ENCODE measurements at places on chromosomes 3 and 15.

- no peak for DNase-seq
Observed at GRCh38 chr3:187291512-187292132, at the start of gene MASP1. Gene MASP1 (minus strand): TSS chr3:187291737. CDS start chr3:187291632, 105 bp downstream.

GRCh38 chr3:165339753-165340152 lies 143.6 kb upstream of the SLITRK3 start:
- DNase-seq: no peak

DNA sequence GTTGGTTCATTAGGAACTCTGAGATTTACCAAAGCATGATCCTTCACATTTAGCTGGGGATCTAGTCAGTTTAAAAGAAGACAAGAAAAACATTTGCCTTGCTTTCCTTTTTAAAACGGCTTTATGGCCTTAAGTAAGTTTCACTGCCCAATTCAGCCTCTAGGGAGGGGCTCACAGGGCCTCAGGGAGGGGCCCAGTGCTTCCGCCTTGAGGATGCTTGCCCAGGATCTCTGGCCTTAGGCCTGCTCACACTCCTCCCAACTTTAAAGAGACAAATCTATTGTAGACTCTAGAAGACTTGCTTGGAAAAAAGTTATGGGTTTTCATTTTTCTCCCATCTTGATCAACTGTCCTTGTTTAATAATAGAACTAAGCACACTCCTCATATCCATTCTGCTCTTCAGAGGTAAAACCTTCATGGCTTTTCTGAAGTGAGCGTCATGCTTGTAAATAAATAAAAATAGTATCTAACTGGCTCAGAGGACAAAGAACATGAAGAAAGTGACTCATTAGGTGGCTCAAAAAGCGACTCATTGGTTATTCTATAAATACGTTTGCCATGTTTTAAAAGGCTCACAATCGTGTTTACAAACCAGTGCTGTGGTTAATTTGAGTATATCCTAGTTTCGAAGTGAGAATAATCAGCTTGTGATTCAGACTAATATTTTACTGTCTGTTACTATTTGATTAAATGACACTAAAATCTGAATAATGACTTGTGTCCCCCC lies 13.7 kb downstream of the PDHB start:
- no peak for DNase-seq

DNA sequence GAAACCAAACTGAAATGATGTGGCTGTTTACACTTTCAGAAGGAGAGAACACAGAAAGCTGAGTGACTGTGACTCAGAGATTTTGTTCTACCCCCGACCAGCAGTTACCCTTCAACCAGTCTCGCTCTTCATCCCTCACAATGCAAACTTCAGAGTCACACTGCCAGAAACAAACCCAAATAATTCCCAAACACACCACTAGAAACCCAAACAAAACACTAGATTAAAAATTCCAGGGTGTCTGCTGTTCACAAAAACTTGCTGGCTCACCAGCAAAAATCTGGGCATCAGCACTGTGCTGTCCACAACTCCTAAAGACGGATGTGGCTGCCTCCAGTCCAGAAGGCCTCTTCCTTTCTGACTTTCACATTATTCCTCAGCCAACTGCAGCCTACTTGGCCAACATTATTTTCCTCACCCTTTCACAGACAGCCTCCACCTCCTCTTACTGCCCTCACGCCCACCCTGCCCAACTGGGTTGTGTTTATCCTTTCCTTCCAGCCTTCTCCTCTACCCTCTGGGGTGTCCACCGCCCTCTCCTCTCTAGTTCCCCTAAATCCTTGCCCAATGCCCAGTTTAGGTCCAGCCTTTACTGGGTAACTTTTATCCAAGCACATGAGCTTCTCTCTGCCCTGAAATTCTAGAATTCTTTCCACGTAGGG lies 71.4 kb downstream of the MECOM start:
- no peak for DNase-seq

DNA sequence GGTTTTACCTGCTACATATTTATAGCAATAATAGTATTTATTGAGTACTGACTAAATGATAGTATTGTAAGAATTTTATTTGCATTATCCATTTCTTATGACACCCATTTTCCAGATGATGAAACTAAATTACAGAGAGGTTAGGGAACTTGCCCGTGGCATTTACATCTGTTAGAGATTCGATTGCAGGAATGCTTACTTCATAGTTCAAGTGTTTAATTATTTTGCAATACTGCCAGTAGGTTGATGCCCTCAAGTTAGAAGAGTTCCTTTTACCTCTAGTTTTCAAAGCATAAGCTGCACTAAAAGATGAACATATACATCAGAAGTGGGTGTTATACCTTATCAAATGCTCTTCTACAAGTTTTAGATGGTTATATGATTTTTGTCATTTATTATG lies 362.8 kb upstream of the RGMA start:
- DNase-seq: no peak

GRCh38 chr15:97012986-97013385 lies 682.5 kb downstream of the NR2F2 start:
- DNase-seq: no peak

DNA sequence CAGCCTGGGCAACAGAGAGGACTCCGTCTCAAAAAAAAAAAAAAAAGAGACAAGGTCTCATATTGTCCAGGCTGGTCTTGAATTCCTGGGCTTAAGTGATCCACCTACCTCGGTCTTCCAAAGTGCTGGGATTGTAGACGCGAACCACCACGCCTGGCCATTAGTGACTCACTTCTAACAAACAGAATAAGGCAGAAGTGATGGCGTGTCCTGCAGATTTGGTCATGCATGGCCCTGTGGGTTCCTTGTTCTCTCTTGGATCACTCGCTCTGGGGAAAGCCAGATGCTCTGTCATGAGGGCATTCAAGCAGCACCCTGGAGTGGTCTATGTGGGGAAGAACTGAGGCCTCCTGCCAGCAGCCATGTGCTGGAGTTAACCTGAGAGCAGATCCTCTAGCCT lies 27.4 kb upstream of the TJP1 start:
- no peak for DNase-seq

Measured in stimulated activated CD4-positive, alpha-beta T cell treated with anti-CD3 and anti-CD28 coated beads, TNF-alpha, amount 100 ng/mL, for 24 hours (primary cell).